ENCODE measurements at places on chromosomes 12 and 14. TPM values are rescaled to one million over a fixed set of nuclear protein-coding genes. Genes with fewer than 3 reads are reported as not detected.

ADAMTS20 gene
- total RNA-seq: not detected

ZNF385A gene
- 22.2 TPM for total RNA-seq

LRRC74A gene
- total RNA-seq: not detected

TAS2R46 gene
- total RNA-seq: 3.3 TPM

SNW1 gene
- total RNA-seq: 60.5 TPM

LRP1-AS gene
- total RNA-seq: not detected

GSC gene
- total RNA-seq: 1.3 TPM

KRT74 gene
- total RNA-seq: not detected

DHRS2 gene
- not detected for total RNA-seq

NELL2 gene
- 1.1 TPM for total RNA-seq

AICDA gene
- 0.39 TPM for total RNA-seq

GRCh38 chr12:91274916-91275315 is 92.3 kb upstream of the DCN start:
- DNase-seq: no peak

- DNase-seq: peak; percentile 79
These were observed 30.3 kb downstream of the HIP1R start for GRCh38 chr12:122865268-122866231.

DNA sequence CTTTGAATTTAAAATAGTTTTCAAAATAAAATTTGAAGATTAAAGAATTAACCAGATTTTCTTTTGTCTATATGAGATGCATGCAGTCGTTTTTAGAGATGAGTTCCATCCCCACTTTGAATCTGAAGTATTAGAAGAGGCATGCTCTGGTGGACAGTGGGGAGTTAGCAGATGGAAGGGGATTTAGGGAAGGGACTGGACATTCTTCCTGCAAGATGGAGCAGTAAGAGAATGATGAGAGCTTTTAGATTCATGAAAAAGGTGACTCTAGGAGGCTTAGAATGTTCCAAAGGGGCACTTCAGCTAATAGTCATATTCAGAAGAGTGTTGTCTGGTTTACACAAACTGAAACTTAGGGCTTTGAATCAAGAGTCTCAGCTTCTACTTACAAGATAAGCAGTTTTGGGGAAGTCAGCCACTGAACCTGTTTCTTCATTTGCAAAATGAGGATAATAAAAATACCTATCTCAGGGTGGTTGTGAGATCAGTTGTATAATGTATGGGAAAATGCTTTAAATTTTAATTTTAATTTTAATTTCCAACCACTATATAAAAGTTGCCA is 3.7 kb downstream of the ZBTB1 start:
- DNase-seq: no peak

DNA sequence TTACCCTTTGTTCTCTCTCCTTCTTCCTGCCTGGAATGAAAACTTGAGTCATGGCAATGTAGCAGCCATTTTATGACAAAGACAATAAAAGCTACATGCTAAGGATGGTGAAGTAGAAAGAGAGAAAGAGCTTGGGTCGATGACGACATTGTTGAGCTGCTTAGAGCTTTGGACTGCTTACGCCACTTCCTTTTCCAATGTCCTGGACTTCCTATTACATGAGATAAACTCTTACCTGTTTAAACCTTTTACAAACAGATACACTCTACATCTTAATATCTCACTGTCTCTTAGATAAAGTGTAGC is 70.1 kb downstream of the PEBP1 start:
- no peak for DNase-seq

DNA sequence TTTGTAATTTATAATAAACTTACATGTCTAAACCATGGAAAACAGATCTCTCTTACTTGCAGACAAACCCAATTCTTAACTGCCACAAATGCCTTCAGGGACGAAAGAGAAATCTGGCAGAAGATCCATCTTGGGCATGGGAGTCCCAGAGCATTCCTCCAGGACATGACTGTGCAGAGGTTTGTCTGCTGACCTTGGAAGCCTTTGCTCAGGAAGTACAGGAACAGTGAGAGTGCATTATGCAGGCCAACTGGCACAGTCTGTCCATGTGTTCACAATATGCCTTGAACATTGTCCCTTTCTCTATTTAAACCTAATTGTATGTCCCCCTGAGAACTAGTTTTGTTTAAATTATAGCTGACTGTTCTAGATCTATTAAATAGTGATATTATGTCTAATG is 467.1 kb downstream of the ATP23 start:
- no peak for DNase-seq

- DNase-seq: no peak
These were observed 11.8 kb downstream of the PAH start for GRCh38 chr12:102905229-102905628.

DNA sequence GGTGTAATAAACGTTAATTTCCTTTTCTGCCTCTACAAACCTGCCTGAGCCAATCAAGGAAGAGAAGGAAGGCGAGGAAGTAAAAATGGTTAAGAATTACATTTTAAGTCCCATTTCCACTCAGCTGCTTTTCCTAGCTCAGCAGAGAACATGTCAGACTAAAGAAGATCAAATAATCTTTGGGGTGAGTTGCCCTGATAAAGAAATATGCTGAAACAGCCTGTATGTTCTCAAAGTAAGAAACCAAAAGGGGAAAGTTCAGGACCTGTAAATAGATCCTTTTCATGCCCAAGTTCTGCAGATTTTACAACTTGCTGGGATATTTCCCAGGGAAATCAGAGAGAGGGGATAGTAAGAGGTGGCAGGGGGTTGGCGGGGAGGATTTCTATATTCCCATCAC is 55.5 kb downstream of the PHLDA1 start:
- no peak for DNase-seq

GRCh38 chr12:6867413-6868210 is at the start of gene TPI1:
Gene TPI1, plus strand, starts transcription at chr12:6867531. Its CDS starts 36 bp downstream, at chr12:6867567.
- peak; percentile 97 for DNase-seq

- DNase-seq: no peak
These were observed 94.3 kb downstream of the AEBP2 start for GRCh38 chr12:19533567-19533966.

GRCh38 chr12:116495260-116495659 is 63.9 kb upstream of the MAP1LC3B2 start:
- DNase-seq: peak; percentile 73

GRCh38 chr12:12872934-12873275 is 18.5 kb upstream of the GPRC5A start:
- no peak for DNase-seq

DNA sequence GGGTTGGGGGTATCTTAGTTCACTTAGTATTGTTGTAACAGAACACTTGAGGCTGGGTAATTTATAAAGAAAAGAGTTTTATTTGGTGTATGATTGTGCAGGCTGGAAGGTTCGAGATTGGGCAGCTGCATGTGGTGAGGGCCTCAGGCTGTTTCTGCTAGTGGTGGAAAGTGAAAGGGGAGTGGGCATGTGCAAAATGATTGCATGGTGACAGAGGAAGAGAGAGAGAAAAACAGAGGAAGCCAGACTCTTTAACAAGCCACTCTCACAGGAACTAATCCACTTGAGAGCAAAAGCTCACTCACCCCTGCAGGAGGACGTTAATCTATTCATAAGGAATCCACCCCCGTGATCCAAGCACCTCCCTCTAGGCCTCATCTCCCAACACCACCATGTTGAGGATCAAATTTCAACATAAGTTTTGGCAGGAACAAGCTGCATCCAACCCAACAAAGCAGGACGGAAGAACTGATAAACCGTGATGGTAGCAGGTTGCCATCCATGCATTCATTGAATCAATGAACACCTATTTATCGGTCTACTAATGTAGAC is 165.0 kb upstream of the GZMB start:
- DNase-seq: no peak

DNA sequence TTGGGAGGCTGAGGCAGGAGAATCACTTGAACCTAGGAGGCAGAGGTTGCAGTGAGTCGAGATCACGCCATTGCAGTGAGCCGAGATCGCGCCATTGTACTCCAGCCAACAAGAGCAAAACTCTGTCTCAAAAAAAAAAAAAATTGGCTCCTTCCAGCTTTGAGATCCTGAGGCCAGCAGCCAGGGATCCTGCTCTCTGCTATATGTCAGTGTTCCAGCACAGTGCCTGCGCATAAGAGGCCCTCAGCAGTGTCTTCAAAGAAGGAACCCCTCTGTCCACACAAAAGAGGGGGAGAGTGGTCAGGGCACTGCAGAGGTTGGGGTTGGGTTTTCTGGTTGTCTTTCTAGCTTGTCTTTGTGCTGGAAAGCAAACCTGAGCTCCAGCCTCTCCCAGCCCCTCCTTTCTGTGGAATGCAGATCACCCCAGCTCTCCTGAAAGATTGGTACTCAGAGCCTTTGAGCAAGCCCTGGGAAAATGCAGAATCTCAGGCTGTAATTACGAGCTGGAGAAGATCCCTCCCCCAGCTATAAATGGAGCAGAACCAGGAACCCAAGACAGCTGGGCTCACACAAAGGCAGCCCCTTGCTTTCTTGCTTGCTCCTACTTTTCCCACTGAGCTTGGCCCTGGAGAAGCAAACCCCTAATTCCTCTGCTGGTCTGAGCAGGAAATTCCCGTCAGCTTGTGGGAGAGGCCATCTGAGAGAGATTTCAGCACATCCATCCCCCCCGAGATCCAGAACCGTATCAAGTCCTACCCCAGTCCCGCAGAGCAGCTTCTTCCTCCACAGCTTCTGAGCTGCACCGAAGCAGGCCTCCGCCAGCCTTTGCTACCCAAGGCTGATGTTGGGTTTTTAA is 205.7 kb downstream of the ZFP36L1 start:
- DNase-seq: no peak

DNA sequence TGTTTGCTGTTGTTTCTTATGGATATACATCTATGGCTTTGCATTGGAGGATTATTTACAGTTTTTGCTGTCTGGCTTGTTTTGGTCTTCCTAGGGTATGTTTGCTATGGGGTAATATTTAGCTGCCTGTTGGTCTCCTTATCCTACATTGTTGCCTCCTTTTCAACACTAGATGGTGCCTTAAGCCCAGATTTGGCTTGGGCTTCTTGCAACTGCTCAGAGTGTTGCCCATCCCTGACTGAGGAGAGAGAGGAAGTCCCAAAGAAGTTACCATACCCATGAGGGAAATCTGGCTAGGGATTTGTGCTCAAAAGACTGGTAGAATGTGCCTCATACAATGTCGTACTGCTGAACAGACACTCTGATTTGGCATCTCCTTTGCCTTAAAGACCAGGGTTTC is 94.6 kb upstream of the MUCL1 start:
- no peak for DNase-seq

GRCh38 chr12:29807129-29807528 is 23.4 kb upstream of the TMTC1 start:
- no peak for DNase-seq

DNA sequence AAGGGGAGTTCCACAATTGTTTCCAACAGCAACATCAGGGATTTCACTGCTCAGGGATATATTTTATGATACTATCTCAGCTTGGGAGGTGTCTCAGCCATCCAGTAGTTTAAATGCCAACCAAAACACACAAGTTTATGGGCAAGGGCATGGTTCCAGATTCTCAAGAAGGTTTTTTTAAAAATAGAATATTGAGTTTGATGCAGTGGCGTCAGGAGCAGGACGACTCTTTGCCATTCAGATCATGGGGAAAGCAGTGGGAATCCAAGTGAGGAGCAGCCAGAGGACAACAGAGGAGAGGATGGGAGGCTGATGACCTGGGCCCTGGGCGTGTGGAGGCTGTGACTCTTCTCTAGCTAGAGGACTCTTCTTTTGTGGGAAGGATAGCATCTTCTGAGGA is 25.7 kb downstream of the TSHR start:
- no peak for DNase-seq

DNA sequence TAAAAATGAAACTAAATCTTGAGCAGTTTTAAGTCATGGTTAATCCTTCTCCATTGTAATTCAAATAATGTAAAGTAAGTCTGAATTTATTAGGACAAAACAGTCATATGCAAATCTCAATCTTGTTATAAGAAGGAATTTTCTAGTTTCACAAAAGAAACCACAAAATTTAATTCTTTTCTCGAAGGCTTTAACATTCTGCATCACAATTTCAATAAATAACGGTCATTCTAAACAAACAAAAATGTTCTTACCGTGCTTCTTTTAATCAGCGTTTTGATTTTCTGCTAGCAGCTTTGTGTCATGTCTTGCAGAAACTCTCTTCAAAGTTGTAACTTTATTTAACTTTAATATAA is 225 bp downstream of the CLEC2B start:
- DNase-seq: no peak

DNA sequence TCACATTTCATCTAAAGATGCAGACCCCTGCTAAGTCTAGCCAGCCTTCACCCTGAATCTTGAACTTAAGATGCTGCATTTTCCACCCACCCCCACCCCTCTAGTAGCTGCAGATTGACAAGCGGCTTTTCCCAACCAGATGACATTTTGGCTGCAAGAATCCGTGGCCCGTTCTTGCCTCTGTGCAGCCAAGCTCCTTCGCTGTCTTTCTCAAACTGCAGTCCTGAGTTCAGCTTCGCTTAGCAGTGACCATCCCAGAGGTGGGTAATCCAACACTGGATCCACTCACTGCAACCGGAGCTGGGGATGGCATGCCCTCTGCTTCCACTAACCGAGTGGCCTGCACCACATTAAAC is 765 bp upstream of the NFYB start:
- no peak for DNase-seq

DNA sequence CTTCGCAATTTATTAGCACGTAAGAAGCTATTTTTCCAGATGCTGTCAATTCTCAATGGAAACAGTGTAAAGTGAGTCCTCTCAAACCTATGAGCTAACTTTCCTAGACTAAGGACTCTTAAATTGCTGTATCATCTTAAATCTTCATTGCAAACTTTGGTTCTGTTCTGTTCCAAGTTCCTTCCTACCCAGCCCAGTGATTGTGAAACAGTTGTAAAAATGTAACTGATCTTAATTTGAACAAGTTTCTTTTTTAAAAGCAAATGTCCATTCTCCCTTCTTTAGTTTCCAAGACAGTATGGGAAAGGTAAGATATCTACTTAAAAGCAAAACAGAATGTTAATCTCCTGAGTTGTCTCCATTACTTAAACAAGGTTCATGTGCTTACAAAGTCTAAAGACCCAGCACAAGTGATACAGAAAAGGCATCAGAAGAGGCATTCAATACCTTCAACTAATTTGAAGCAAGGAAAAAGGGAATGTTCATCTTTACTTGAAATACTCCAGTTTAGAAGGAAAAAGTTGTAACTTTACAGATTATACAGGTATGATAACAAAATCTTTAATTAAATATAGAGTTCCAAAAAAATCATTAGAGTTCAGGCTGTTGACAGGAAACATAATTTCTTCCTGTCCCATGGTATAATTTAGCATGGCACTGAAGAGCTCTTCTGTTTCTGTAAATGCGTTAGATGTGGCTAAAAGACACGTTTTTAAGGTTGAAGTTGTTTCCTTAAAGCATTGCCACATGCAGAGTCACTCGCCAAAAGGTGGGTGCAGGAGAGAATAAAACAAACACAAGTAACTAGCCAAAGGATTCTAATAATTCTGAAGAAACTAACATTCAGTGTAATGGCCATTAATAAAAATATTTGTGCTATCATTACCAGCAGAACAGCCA is 101.5 kb upstream of the USP15 start:
- DNase-seq: no peak

- DNase-seq: peak; percentile 77
These were observed 4.5 kb downstream of the NOP2 start for GRCh38 chr12:6563448-6564050.

GRCh38 chr12:46562625-46563225 is 190.2 kb upstream of the SLC38A2 start:
- no peak for DNase-seq
